Omental fat pad (tissue), 4 donors: ENCODE measurements at places on chromosomes 11 and 22.

DNA sequence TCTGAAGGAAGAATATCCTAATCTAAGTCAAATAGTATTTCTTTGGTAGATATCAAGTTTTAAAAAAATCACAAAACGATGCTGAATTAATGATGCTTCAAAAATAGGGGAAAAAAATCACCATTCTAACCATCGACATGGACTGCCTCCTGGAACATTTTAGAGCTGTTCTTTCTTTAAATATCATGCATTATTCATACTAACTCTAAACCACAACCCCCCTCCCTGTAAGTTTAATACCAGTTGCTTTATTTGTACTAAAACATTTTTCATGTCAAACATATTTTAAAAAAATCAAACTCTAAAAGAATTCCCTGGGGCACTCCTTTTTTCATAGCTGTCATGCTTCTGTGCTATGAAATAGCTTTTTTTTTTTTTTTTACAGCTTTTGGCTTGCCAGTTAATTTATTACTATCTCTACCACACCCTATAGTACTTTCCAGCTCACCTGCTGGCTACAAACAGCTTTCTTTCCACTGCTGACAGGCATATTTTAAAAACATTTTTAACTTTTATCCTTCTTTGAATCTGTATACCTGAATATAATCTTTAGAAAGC is 256.9 kb downstream of the SOX6 start:
- DNase-seq = no peak

DNA sequence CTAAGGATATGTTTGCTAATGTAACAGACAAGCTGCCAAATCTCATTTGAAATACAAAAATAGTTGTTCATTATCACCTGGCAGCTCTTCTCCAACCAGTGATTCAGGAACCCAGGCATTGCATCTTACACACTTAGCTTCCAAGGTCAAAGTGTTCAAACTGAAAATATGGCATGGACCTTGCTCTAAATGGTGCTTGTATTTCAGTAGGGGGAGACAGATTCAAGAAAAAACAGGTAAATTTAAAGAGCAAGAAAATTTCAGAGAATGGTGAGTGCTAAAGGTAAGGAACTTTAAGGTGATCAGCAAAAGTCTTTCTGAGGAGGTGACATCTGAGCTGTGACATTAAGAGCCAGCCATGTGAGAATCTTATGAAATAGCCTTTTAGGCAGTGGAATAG is 82.8 kb upstream of the E2F8 start:
- no peak for DNase-seq

DNA sequence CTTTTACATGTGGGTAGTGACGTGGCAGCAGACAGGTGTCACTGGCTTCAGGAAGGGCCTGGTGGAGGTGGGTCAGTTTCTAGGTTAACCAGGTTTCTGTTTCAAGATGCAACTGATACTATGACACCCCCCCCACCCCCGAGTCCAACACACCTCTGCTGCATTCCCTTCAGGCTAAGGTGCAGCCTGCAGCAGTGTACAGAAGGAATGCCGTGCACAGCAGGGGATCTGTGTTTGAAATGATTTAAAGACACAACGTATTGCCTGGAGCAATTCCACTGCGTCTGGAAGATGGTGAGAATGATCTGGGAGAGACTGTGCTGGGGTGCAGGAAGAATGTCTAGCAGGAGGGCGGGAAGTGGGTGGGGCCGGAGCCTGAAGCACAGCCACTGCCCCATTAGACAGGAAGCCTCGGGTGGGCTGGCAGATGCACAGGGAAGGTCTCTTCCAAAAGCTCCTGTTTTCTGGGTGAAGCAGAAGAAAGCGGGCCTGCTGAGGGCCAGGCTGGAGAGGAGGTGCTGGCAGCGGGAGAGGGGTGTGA is 11.9 kb upstream of the TESMIN start:
- no peak for DNase-seq

- DNase-seq = no peak
Measured at GRCh38 chr11:115501893-115502589, 2.2 kb downstream of the CADM1 start.

DNA sequence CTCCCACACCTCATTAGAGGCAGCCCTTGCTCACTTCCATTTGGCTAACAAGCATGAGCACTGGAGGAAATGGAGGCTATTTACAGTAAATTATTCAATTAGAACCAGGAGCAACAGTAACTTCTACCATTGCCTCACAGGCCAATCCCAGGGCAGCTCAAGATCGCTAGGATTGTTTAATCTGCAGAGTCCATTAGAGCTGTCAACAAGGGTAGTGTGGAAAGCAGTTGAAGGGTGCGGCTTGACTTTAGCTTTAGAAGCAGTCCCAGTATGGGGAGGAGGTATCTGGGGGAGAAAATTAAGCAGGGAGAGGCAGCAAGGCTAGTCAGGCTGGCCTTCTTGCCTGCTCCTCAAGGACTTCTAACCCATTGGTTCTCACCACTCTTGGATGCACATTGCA is 38.3 kb upstream of the CYP2R1 start:
- no peak for DNase-seq

- DNase-seq = no peak
Measured at GRCh38 chr11:44270403-44271273, 39.3 kb downstream of the ALX4 start.

GRCh38 chr11:61760946-61761345 is 8.5 kb downstream of the MYRF start:
- no peak for DNase-seq

DNA sequence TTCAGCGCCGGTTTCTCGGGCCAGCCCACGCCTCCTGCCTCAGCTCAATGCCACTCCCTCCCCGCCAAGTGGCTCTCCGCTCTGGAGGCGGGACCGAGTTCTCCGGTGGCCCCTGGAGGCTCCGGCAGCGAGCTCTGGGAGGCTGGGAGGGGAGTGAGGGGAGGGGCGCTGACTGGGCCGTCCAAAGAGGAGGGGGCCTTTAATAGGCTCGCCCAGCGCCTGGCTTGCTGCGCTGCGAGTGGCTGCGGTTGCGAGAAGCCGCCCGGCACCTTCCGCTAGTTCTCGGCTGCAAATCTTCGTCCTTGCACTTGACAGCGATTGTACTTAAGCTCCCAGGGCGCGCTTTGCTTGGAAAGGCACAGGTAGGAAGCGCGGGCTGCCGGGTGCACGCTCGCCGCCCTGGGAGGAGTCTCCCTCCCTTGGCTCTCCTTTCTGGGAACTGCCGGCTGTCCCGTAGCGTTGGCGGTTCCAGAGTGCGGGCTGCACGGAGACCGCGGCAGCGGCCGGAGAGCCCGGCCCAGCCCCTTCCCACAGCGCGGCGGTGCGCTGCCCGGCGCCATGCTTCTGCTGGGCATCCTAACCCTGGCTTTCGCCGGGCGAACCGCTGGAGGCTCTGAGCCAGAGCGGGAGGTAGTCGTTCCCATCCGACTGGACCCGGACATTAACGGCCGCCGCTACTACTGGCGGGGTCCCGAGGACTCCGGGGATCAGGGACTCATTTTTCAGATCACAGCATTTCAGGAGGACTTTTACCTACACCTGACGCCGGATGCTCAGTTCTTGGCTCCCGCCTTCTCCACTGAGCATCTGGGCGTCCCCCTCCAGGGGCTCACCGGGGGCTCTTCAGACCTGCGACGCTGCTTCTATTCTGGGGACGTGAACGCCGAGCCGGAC is at the start of gene ADAMTS15:
TSS of gene ADAMTS15 (plus strand) at position 230 of the 894 bp plus-strand sequence. CDS start at position 559, 329 bp downstream.
- DNase-seq = no peak

- no peak for DNase-seq
Measured at GRCh38 chr11:61910187-61911127, 6.9 kb downstream of the RAB3IL1 start.

GRCh38 chr22:42544686-42545085 is 9.1 kb upstream of the SERHL2 start:
- no peak for DNase-seq

DNA sequence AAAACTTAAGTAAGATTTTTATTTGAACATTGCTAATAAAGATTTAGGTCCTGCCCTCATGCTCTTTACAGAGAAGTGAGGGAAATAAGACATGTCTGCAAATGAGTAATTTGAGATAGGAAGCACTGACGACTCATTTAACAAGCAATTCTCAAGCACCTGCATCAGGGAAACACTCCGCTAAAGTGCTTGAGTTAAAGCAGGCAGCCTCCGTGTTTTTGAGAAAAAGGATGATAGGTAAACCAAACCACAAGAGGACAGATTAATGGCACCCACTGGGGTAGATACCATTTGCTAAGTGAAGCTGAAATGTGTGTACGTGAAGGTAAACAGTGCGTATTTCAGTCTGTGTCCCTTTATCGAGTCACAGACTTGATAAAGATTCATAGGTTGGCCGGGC is 184.6 kb upstream of the CARD18 start:
- DNase-seq = no peak

DNA sequence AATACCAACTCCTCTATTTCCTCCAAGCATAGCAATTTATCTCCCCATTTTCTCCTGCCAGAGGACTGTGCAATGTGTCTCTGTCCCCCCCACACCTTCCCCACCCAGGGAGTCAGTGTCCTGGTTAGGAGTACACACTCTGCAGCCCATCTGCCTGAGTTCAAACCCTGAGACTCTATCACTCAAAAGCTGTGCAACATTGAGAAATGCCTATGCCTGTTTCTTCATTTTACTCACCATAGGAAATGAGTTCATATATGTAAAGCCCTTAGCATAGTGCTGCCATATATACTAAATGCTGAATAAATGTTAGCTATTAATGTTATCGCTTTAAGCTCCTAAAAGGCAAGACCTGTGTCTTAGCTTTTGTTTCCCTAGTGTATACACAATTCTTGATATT is 64.0 kb downstream of the TMPRSS5 start:
- DNase-seq = no peak

GRCh38 chr11:117219995-117220394 is 11.9 kb downstream of the PCSK7 start:
- peak; percentile 5 for DNase-seq

GRCh38 chr22:37082251-37082873 is 27.2 kb downstream of the TMPRSS6 start:
- DNase-seq = no peak

DNA sequence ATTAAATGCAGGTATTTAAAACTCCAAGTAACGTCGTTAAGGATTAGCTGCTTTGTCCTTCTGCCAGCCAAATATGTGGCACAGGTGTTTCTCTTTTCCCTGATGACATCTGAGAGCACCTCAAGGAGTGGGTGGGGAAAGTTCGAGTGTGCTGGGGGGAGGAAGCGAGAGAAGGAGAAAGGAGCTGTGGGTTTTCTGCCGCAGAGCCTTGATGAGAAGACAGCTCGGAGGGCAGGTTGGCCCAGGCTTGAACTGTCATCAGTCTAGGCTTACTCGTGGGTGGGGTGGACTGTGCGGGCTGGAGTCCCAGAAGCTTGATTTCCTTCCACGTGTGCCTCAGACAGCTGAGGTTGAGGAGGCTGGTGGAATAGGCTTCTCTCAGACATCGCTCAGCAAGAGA is 15.2 kb upstream of the SORL1-AS1 start:
- no peak for DNase-seq

GRCh38 chr11:67503119-67504004 is 1.8 kb downstream of the PITPNM1 start:
- no peak for DNase-seq

GRCh38 chr22:49967706-49968208 is 7.2 kb downstream of the PIM3 start:
- peak; percentile 36 for DNase-seq

DNA sequence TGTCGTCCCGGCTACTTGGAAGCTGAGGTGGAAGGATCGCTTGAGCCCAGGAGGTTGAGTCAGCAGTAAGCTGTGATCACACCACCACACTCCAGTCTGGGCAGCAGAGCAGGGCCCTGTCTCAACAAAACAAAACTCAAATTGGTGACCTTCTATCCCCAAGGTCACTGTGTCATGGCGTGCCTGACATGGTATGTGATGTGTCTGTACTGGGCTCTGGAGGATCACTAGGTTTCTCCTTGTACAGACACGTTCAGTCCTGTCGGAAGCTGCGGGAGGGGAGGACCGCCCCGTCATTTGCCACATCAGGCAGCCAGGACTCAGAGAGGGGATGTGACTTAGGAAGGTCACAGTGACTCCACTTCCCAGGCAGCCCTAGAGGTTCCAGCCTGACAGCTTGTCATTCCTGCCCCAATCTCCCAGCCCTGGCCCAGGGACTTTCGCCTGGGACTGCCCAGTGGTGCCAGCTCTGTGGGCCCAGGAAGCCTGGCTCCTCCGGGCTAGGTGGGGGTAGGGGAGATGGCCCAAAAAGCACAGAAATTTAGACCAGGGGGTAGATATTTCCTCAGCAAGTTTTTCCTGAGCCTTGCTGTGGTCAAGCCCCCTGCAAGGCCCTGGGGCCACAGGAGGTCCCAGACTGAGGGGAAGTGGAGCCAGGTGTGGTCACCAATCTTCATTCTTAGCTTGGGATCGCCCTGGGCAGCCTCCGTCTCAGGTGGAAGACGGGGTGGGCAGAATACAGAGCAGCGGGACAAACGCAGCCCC is 53.2 kb downstream of the TRIOBP start:
- no peak for DNase-seq

GRCh38 chr22:39348909-39349505 is 784 bp upstream of the SYNGR1 start:
- DNase-seq = no peak

- DNase-seq = no peak
Measured at GRCh38 chr11:114938799-114939198, 260.5 kb downstream of the NXPE2 start.

DNA sequence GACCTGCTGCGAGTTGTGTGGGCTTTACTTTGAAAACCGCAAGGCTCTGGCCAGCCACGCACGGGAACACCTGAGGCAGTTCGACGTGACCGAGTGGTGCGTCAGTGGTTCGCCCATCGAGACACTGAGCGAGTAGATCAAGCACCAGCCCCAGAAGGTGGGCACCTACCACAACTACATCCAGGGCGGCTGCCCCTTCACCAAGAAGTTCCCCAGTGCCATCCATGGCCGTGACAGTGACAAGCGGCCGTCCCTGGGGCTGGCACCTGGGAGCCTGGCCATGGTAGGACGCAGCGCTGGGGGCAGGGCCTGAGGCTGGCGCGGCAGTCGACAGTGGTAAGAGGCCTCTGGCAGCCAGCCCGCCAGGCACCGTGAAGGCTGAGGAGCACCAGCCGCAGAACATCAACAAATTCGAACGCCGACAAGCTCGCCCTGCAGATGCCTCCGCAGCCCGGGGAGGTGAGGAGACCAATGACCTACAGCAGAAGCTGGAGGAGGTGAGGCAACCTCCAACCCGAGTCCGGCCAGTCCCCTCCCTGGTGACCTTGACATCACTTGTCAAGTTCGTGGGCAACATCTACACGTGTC is 545.2 kb upstream of the CCDC179 start:
- no peak for DNase-seq

- no peak for DNase-seq
Measured at GRCh38 chr11:94650756-94651155, 83.6 kb downstream of the PIWIL4 start.

DNA sequence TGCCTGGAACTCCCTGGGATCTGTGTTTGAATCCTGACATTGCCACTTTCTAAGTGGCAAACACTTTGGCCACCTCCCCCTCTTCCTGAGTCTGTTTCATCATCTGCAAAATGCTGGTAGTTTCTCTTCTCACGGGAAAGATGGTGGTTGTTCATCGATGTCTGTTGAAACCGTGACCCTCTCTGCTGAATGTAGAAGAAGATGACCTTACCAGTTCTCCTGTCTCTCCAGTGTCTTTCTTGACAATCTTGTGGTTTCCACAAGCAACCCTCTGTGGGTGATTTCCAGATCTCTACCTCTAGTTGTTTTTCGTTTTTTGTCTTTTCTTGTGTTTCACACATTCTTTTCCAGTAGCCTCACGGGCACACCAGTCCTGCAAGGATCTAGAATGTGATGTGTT is 27.5 kb downstream of the ZBTB16 start:
- no peak for DNase-seq
